ENCODE measurements at places on chromosomes 4 and X.

DNA sequence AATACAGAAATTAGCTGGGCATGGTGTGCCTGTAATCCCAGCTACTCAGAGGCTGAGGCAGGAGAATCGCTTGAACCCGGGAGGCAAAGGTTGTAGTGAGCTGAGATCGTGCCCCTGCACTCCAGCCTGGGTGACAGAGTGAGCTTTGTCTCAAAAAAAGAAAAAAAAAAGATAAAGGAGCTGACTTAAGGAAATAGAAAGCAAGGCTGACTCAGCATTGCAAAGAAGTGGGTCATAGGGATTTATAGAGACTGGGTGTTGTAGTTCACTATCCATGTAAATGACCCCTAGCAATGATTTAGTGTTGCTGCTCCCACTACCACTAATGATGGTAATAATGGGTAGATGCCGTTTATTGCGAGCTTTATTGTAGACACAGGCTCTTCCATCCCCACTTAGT, 47.6 kb downstream of the ADD1 start:
- no peak for DNase-seq

DNA sequence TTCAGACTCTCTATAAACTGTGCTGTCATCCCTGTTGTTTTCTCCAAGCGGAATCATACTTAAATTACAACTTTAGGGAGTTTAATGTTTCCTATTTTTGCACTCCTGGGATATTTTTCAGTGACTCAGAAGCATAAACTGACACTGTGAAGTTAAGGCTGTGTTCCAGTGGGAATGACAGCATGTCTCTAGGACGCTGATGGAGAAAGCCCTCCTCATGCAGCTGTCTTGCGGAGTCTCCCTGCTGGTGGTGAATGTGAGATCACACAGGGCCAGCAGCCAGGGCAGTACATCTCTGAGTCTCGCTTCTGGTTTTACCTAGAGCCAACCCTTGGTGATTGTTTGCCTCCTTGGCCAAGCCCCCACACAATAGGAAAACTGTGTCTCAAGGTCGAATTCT, 53.3 kb downstream of the NFKB1 start:
- no peak for DNase-seq

GRCh38 chr4:147833741-147834140, 101.9 kb downstream of the ARHGAP10 start:
- no peak for DNase-seq

DNA sequence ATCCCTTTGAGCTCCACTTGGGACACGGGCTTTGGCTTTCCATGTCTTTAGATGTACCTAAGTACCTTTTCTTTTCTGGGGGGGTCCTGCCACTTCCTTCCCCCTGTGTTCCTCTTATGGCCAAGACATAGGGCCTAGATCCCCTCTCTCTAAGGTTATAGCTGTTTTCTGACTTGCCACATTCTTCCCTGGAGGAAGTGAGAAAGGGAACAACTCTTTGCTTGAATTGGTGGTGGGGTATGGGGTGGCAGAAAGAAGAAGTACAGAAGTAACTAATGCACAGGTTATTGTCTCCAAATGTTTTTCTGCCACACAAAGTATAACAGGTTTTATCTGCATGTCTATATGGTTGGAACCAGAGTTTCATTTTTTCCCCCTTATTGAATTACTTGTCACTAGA, 29.7 kb upstream of the DIPK2B start:
- no peak for DNase-seq

DNA sequence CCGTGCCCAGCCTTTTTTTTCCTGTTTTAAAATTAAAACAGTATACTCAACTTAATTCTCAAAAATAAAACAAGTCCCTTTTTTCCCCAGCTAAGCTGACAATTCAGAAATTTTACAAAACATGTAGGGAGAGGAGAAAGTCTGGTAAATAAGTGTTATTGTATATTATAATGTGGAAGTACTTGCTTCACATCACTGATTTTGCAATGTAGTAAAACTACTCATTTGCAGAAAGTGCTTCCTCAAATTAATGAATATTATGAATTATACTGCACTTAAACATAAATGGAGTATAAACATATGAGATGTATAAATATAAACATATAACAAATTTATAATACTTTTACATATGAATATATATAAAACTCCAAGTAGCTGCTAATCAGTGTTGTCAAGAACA, 11.6 kb upstream of the H2AZ1 start:
- DNase-seq = no peak

GRCh38 chrX:153634832-153635231, 12.2 kb upstream of the DUSP9 start:
- no peak for DNase-seq

GRCh38 chr4:41799126-41799525, 50.6 kb upstream of the PHOX2B start:
- no peak for DNase-seq

- DNase-seq = no peak
Measured at GRCh38 chr4:159272273-159273140, 169.6 kb downstream of the RAPGEF2 start.

DNA sequence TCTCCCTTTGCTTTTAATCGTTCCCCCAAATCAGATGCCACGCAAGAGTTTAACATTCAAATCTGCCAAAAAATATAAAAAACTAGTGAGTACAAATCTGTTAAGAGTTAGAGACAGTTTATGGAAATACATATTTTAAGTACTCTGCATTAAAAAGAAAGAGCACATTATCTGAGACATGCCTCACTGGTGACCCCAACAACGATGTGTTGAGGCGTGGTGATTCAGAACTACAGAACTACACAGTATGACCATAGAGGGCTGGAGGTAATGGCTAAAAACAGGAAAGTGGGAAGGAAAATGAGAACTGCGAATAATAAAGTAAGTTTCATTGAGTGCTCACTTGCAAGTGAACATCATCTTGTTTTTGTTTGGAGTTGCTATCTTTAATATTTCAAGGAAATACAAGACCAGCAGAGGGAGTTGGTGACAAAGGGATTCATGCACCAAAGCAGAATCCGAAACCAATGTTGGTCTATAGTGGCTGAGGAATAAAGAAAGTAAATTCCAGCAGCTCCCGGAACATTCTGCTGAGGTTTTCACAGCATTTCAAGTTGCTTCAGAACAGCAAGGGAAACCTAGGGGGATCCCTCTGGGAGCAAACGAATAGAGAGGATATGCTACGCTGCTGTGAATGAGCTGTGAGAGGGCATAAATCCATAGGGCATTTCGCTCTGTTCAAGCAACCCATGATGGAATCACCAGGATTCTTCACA, 92.2 kb downstream of the DCHS2 start:
- DNase-seq = no peak

DNA sequence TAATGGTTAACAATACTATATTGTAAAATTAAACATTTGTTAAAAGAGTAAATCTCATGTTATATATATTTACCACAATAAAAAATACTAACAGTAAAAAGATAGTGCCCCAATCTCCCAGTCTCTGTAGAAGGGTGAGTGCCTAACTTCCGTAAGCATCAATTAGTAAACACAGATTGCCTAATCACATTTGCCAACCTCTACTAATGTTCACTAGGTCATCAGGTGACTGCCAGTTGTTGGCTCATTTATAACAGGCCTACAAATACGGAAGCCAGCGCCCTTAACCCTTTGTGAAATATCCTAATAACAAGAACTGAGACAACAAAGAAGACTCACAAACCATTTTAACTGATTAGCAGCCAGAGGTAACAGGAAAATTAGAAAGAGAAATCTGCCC, 345.1 kb downstream of the INPP4B start:
- no peak for DNase-seq

DNA sequence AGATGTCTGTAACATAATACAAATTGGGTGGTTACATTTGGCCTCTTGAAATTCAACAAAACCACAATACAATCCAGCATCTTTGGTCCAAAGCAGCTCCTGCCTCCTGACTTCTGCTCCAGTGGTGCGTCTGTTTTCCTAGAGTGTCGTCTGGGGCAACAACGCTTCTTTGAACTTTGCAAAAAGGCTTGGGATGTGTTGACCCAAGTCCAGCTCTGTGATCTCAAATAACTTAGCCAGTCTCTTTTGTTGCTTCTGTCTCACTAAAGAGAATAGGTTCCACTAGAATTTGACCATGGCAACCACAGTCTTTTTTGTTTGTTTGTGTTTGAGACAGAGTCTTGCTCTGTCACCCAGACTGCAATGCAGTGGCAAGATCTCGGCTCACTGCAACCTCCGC, 324.0 kb downstream of the DHRSX start:
- no peak for DNase-seq

- DNase-seq = no peak
Measured at GRCh38 chrX:130075777-130076176, 34.5 kb downstream of the ELF4 start.

GRCh38 chr4:177441061-177441802, 1.0 kb downstream of the AGA start:
- peak; percentile 3 for DNase-seq

DNA sequence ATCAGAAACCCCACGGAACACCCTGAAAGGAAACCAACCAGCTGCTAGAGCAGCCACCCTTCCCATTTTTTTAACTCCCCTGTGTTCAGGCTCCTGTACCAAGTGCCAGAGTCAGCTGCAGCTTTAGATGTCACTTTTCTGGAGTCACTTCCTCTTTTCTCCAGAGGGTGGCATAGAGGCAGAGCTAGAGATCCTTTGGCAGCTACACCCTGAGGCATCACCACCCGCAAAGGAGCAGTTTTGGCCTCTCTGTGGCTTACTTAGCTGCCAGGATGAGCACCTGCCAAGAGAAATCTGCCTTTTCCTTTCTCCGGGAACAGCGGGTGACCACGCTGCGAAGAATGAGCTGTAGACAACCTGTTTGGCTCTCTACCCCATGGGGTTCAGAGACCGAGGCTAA, 58.0 kb upstream of the CHRDL1 start:
- peak; percentile 66 for DNase-seq

- DNase-seq = no peak
Measured at GRCh38 chr4:126207910-126208309, 893.2 kb downstream of the FAT4 start.

DNA sequence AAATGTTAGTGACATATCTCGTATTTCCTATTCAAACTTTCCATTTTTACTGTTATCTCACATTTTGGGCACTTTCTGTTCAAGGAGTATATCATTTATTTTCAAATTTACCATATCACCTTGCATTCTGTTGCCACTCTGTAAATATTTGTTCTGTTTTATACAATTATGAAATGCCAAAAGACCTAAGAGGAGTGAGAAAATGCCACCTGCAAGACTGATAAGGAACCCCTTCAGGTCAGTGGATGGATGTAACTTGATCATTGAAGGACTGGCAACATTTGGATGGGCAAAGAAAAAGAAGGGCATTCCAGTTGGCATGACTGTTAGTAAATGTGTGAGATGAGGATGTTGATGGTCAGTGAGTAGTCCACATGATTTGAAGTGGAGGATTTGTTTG, 79.1 kb downstream of the OTC start:
- DNase-seq = no peak
